Activated naive CD8-positive, alpha-beta T cell treated with anti-CD3 and anti-CD28 coated beads for 36 hours (primary cell): ENCODE measurements at places on chromosomes 7 and 10.

GRCh38 chr7:159201722-159202330 is 57.2 kb upstream of the VIPR2 start:
- H3K27ac ChIP-seq, result no peak overlapping the region
- no peaks in the 10 kb centered on the region for H3K36me3 ChIP-seq
- DNase-seq, result no peak
- H3K4me1 ChIP-seq, result peaks cover 12% of the 10 kb centered on the region
- H3K27me3 ChIP-seq, result no peaks in the 10 kb centered on the region

GRCh38 chr7:27367933-27368549 is 125.4 kb downstream of the EVX1 start:
- no peak overlapping the region for H3K4me3 ChIP-seq
- H3K4me1 ChIP-seq, result no peaks in the 10 kb centered on the region
- H3K27ac ChIP-seq, result no peak overlapping the region
- DNase-seq, result no peak
- no peaks in the 10 kb centered on the region for H3K36me3 ChIP-seq

DNA sequence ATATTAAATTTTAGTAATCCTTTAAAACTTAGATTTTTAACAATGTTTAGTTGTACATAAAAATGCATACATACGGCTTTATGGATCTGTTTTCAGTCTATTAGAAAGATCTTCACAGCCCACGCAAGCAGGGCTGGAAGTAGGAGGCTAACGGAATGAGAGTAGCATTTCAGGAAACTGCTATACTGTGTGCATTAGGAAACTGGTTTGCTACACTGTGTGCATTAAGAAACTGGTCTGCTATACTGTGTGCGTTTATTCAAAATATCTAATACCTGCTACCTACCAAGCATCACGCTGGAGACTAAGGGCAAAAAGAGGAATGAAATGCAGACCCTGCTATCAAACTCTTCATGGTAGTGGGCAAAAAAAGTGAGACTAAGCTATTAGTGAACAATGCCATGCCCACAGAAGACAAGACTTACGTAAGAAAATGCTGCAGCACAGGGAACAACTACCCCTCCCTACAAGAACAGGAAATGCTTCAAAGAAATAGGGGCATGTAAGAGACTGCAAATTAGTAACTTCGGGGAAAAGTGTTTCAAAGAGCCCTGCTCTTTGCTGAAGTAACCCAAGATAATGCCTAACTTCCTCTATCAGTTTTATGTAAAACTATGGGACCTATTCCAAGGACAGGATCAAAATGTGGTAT is 11.3 kb downstream of the RAB11FIP2 start:
- peaks cover 25% of the 10 kb centered on the region for H3K4me1 ChIP-seq
- no peak overlapping the region for H3K27ac ChIP-seq
- H3K36me3 ChIP-seq, result peaks cover 20% of the 10 kb centered on the region
- H3K4me3 ChIP-seq, result peak overlapping the region; percentile 14
- H3K27me3 ChIP-seq, result no peaks in the 10 kb centered on the region

DNA sequence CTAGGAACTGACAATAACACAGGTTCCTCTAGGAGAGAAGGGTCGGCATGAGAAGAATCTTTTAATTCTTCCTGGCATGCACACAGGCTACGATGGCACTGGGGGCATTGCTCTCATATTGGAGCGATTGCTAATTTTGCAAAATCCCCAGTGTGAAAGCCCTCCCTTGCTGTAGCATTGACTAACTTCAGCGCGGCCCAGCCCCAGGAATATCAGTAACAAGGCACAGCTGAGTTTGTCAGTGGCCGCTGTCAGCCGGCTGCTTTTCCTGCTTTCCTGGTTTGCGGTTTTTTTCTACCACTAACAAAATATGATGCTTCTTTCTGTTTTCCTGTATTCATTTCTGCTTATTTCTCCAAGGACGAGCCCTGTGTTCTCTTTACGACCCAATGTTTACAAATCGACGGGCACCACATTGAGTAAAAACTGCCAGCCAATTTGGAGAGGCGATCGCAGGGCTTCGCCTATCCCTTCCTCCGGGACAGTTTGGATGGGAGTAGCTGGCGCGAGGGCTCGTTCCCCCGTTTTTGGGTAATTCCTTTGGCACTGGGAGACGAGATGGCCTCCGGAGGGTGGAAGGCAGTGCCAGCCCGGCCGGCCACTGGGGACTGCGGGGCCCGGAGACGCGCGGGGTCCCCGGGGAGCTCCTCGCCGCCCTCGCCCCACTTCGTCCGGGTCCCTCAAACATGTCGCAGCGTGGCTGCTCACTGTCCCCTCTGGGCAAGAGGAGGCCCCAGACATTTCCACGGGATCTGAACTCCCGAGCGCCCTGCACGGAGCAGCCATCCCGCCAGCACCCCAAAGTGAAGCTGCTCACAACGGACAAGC is 967 bp downstream of the ADARB2 start:
- no peak overlapping the region for H3K4me3 ChIP-seq
- no peak overlapping the region for H3K27ac ChIP-seq
- no peaks in the 10 kb centered on the region for H3K36me3 ChIP-seq
- no peak for DNase-seq

DNA sequence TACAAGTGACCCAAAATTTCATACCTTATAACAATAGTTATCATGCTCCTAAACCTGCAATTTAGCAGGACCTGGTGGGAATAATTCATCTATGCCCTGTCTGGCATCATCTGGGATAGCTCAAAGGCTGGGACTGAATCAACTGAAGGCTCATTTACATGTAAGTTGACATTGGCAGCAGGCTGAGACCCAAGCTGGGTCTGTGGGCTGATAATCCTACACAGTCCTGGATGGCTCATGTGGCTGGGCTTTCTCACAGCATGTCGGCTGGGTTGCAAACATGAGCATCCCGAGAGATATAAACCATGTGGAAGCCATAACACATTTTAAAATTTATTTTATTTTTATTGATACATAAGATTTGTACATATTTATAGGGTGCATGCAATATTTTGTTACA is 19.5 kb upstream of the ABCB5 start:
- no peak overlapping the region for H3K27ac ChIP-seq
- peaks cover 20% of the 10 kb centered on the region for H3K27me3 ChIP-seq
- no peaks in the 10 kb centered on the region for H3K36me3 ChIP-seq
- peaks cover 3% of the 10 kb centered on the region for H3K4me1 ChIP-seq
- no peak overlapping the region for H3K4me3 ChIP-seq
- DNase-seq, result no peak

- peaks cover 2% of the 10 kb centered on the region for H3K36me3 ChIP-seq
- H3K27me3 ChIP-seq, result no peaks in the 10 kb centered on the region
- no peak for DNase-seq
- no peak overlapping the region for H3K4me3 ChIP-seq
- H3K27ac ChIP-seq, result no peak overlapping the region
Measured at GRCh38 chr10:88477343-88478085, 105.6 kb downstream of the RNLS start.

DNA sequence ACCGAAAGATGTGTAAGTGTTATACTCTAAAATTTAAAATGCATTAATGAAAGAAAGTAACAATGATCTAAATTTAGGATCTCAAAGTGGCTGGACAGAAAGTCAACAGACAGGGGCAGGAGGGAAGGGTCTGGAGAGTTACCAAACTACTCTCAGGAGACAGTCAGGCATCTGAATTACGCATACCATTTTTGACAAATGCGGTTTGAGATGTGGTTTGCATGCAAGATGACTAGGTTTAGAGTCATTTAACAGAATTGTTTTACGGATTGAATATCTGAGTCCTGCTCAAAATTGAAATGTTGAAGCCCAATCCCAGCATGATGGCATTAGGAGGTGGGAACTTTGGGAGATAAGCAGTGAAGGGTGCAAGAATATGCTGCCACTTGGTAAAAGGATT is 314.1 kb downstream of the WDR11 start:
- H3K4me3 ChIP-seq, result no peak overlapping the region
- no peak overlapping the region for H3K27ac ChIP-seq
- no peak for DNase-seq
- H3K36me3 ChIP-seq, result no peaks in the 10 kb centered on the region

DNA sequence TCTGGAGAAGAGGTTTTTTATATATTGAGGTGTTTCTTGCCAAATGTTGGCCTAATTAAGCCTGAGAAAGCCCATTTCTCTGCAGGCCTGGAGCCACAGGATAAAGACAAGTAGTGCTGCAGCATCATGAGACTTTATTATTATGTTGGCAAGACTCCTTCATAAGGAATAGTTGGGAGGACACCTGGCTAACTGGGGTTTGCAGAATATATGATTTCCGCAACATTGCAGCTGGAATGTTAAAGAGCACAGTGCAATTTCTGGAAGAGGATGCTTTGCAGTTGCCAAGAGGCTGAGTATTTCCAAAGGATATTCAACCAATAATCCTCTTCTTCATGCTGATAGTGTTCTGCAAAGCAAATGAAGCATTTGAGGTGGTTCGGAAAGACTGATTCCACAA is 1512.8 kb upstream of the LRRTM3 start:
- no peaks in the 10 kb centered on the region for H3K36me3 ChIP-seq
- DNase-seq, result no peak
- H3K27me3 ChIP-seq, result no peaks in the 10 kb centered on the region
- H3K4me1 ChIP-seq, result no peaks in the 10 kb centered on the region
- no peak overlapping the region for H3K4me3 ChIP-seq

- peaks cover 2% of the 10 kb centered on the region for H3K36me3 ChIP-seq
- H3K4me1 ChIP-seq, result no peaks in the 10 kb centered on the region
- DNase-seq, result no peak
- no peak overlapping the region for H3K27ac ChIP-seq
- H3K27me3 ChIP-seq, result no peaks in the 10 kb centered on the region
Measured at GRCh38 chr7:57205000-57205399, 72.8 kb upstream of the ZNF479 start.

DNA sequence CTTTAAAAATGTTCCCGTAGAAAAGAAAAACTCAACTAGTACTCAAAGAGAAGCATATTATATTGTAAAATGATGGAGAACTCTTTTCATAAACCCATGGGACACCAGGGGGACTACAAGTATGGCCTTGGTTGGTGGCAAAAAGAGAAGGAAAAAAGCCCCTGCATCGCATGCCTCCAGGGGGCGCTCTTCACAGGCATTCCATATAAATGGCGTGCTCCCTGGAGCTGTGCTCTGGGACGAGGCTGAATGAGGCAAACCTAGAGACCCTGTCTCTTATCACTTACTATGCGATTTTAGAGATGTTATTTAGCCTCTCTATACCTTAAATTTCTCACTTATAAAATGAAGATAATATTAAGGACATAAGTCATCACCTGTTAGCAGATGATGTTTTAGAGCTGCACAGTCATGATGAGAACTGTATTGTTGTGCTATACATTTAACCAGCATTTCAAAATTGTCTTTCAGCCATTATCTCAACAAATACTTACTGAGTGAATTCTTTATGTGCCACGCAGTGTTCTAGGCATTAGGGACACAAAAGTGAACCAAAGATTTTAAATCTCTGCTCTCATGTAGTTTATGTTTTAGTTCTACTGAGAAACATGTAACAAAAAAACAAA is 105.8 kb downstream of the ARHGAP21 start:
- DNase-seq, result peak; percentile 22
- H3K4me1 ChIP-seq, result peaks cover 18% of the 10 kb centered on the region
- H3K27me3 ChIP-seq, result no peaks in the 10 kb centered on the region
- H3K36me3 ChIP-seq, result no peaks in the 10 kb centered on the region
- no peak overlapping the region for H3K4me3 ChIP-seq
- no peak overlapping the region for H3K27ac ChIP-seq

DNA sequence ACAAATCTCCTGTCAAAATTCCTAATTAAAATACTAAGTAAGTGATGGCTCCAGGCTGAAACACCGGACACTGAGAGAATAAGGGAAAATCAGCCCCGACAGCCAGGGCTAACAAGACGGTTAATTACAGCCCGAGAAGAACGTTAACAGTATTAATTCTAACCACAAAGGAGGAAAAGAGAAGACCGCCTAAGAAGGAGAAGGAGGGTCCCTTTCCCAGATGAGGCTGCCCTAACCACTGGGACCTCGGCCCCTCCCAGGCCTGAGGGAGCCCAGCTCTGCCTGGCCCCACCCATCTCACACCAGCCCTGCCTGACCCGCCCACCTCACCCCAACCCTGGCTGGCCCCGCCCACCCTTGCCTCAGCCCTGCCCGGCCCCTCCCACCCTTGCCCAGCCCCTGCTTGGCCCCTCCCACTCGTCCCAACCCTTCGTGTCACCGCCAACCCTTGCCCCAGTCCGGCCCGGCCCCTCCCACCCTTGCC is 51.3 kb downstream of the PWWP2B start:
- no peaks in the 10 kb centered on the region for H3K36me3 ChIP-seq
- H3K27ac ChIP-seq, result peak overlapping the region; percentile 95
- DNase-seq, result peak; percentile 71
- H3K27me3 ChIP-seq, result no peaks in the 10 kb centered on the region
- H3K4me3 ChIP-seq, result peak overlapping the region; percentile 52
- H3K4me1 ChIP-seq, result peaks cover 26% of the 10 kb centered on the region

DNA sequence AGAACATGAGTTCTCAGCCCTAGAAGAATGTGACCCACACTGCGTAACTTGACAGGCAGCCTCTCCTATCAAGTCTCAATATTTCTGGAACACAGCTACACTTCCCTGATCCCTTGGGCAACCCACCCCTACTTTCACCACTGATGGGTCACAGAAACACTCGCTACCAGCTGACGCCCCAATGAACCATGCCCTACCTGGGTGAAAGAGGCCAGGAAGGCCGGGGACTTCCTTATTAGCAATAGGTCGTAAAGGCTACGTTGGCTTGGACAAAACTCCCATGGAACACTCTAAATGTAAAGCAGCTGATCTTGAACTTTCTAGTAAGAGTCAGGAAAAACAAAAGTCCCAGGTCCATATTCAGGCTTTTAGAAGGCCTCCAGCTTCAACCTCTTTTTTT is 202.3 kb upstream of the KCTD7 start:
- no peak for DNase-seq
- H3K4me3 ChIP-seq, result no peak overlapping the region
- H3K4me1 ChIP-seq, result no peaks in the 10 kb centered on the region
- no peaks in the 10 kb centered on the region for H3K27me3 ChIP-seq
- H3K27ac ChIP-seq, result no peak overlapping the region

- H3K27ac ChIP-seq, result no peak overlapping the region
- peaks cover 17% of the 10 kb centered on the region for H3K27me3 ChIP-seq
- no peak overlapping the region for H3K4me3 ChIP-seq
- no peaks in the 10 kb centered on the region for H3K36me3 ChIP-seq
- H3K4me1 ChIP-seq, result no peaks in the 10 kb centered on the region
Measured at GRCh38 chr7:116443101-116443523, 56.4 kb upstream of the CAV2 start.

DNA sequence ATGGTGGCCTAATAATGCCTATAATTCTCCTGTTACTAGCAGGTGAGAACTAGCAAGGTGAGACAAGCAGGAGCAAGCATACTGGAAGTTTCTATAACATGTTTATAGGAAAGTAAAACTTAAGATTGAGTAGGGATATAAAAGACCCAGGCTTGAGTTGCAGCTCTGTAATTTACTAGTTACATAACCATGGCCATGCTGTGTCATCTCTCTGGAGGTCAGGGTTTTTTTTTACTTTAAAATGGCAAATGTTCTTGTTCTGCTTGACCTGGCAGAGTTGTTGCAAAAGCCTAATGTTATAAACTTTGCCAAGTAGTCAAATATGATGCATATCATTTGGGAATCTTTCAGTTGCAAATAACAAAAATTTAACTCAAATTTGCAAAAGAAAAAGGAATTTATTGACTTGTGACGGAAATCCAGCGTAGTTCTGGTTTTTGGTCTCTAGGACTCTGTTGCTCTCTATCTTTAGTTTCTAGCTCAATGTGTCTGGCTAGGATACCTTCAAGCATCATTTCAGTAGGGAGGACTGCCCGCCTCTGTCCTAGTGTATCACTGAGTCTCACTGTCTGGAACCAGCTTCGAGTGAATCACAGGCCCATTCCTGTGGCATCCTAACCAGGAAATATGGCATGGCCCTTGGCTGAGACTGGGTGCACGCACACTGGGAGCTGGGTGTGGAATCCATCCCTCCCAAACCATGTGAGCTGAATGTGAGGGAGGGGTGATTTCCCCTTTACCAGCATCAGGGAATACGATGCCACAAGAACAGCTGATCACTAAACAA is 67.9 kb downstream of the ADAM22 start:
- no peak overlapping the region for H3K4me3 ChIP-seq
- H3K27me3 ChIP-seq, result no peaks in the 10 kb centered on the region
- no peak for DNase-seq
- H3K36me3 ChIP-seq, result no peaks in the 10 kb centered on the region
- H3K27ac ChIP-seq, result no peak overlapping the region
- no peaks in the 10 kb centered on the region for H3K4me1 ChIP-seq
